AG04450 (cell line): ENCODE measurements at places on chromosomes 11 and 22.

DNA sequence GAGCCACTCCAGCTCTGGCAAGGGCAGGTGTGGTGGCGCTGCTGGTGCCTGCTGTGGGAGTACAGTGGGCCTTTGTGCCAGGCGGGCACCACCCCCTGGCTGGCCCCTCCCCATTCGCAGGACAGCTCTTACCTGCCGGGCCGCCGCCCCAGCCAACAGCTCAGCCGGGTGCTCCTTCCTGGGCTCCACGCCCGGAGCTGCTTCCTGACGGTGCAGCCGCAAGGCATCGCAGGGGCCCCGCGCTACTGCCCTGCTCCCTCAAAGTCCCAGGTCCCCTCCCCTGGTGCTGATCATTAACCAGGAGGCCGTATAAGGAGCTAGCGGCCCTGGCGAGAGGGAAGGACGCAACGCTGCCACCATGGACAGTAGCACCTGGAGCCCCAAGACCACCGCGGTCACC lies at the start of gene SLC5A1:
TSS of gene SLC5A1 (plus strand) at position 338 of the 400 bp plus-strand sequence. CDS start at position 359, 21 bp downstream.
- DNase-seq = no peak

- no peak for DNase-seq
Observed at GRCh38 chr11:92357344-92357743, 132.7 kb downstream of the FAT3 start.

- DNase-seq = no peak
Observed at GRCh38 chr22:36253523-36254490, 874 bp downstream of the APOL1 start.

DNA sequence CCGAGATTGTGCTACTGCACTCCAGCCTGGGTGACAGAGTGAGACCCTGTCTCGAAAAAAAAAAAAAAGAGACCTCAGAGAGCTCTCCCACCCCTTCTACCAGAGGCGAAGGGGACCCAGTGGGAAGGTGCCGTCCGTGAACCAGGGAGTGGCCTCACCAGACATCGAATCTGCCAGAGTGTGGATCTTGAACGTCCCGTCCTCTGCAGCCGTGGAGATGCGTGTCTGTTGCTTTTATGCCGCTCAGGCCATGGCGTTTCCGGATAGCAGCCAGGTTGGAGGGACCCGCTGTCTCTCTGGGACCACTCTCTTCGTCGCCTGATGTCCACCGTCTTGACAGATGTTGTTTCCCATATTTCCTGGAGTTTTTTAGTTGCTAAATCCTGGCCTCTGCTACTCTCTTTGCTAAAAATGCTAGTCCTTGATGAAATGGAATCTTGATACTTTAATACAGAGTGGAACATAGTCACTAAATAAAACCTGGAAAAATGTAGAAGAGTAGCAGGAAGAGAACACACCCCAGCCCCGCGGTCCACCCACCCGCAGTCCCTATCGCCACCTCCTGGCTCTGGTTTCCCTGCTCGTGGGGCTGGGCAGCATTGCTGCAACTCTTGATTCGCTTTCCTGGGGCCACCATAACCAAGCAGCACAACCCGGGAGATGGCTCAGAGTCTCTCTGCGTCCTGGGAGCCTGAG lies 12.0 kb upstream of the MUC6 start:
- no peak for DNase-seq

DNA sequence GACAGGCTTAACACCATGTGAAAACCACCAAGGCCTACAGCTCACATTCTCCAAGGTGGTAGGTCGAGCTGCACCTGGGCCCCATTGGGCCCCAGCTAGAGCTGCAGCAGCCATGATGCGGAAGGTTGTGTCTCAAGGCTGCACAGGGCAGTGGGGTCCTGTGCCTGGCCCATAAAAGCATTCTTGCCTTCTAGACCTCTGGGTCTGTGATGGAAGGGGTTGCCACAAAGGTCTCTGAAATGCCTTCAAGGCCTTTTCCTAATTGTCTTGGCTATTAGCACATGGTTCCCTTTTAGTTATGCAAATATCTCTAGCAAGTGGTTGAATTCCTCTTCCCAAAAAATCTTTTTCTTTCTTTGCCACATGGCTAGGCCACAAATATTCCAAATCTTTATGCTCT lies 52.5 kb upstream of the C11orf58 start:
- DNase-seq = no peak

DNA sequence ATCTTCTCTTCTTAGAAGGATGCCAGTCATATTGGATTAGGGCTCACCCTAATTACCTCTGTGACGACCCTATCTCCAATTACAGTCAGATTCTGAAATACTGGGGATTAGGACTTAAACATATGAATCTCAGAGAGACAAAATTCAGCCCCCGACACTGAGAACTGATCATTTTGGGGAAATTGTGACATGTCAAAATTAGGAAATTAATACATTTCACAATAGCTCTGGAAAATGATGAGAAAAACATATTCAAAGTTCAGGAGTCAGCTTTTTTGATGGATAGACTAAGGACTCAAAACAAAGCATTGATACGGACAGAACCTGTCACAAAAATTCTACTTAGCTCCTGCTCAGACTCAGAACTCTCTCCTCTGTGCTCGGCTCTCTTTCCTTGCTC lies 40.8 kb downstream of the COMMD9 start:
- no peak for DNase-seq

DNA sequence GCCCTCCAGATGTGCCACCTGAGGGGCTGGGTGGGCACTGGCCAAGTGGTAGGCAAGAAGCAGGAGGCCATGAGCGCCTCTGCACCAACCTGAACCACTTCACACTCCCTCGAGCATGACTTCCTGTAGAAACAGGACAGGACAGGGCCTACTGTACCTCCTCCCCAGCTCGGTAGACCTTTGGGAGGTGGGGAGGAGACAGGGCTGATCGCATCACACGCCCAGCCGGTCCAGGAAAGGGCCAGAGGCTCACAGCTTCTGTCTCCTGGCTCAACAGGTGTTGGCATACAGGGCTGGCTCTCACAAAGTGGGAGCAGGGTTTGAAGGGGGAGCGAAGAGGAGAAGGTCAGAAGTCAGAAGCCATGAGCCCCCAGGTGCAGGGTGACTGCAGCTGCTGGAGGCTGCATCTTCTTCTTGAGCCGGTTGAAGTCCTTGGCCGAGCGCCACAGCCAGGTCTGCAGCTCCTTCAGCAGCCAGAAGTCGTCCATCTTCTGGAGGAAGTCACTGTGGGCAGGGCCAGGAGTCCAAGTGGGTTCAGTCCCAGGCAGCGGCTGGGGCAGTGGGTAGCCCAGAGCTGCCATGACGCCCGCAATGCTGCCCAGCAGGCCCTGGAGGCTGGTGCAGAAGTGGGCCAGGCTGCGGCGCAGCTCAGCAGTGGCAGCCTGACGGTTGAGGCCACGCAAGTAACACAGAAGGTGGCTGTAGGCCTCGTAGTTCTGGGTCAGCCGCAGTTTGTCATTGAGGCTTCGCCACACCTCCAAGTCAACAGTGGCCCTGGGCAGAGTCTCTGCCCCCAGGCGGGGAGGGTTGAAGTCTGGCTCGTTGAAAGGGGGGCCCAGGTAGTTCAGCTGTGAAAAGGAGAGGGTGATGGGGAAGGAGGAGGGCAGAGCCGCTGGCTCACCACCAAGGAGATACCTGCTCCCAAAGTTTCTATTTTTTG lies 8.3 kb downstream of the CLCF1 start:
- DNase-seq = no peak

- no peak for DNase-seq
Observed at GRCh38 chr11:12112750-12113149, 2.4 kb downstream of the MICAL2 start.

GRCh38 chr11:3866206-3866605 lies 10.7 kb downstream of the STIM1 start:
- DNase-seq = no peak

DNA sequence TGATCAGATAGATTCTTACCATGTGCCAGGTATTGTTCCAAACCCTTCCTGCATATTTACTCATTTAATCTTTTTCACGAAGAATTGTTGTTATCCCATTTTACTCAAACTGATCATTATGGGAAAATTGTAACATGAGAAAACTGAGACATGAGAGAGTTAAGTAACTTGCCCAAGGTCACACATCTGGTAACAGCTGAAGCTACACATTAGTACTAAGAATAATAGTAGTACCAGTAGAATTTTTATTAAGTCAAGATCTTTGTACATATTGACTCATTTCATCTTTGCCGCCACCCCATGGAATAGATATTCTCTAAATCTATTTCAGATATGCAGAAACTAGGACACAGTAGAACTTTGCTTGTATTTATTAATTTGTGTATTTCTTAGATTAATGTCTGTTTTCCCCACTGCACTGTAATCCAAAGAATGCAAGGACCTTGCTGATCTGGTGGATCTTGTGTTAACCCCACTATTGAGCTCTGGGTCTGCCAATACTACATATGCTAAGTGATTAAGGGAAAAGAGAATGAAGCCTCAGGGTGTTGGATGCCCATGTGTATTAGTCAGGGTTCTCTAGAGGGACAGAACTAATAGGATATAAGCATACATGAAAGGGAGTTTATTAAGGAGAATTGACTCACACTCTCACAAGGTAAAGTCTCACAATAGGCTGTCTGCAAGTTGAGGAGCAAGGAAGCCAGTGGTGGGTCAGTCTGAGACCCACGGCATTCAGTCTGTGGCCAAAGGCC lies 72.8 kb downstream of the PARVA start:
- DNase-seq = no peak
